ENCODE measurements at places on chromosomes 13 and 19.

GRCh38 chr19:41646589-41647204, 19.8 kb upstream of the CEACAM4 start:
- no peak for DNase-seq

DNA sequence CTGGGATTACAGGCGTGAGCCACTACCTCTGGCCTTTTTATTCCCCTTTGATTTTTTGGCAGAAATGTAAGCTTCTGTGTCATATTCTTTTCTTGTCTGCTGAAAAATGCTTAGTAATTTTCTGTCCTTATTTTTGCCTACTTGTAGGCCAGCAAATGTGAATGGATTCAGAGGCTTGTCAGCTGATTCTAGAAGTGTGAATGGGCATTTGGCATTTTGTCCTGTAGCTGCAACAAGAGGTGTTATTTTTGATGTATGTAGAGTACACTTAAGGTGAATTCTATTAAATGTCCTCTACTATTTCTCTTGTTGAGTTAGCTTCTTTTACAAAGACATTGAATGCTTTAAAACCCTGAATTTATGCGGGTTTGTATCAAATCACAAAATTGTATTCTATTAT, 50.0 kb downstream of the FRY start:
- DNase-seq = no peak

GRCh38 chr19:1089126-1089771, 5.9 kb downstream of the POLR2E start:
- DNase-seq = no peak

DNA sequence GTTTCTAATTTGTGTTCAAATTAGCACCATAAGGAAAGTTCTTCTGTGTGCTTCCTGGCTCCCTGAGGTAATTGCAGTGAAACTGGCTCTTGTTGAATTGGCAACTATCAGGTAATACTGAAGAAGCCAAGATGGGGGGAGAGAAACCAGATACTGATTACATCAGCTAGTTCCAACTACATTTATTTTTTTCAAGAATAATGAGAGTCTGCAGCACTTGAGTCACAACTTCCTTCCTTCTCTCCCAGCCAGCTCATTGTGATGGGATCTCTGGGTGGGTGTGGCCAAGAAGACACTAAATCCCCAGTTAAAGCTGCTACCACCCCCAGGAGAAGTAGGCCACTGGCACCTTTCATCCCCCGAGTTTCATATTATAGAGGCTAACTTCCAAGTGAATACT, 100.7 kb upstream of the RXFP2 start:
- DNase-seq = peak; percentile 10

DNA sequence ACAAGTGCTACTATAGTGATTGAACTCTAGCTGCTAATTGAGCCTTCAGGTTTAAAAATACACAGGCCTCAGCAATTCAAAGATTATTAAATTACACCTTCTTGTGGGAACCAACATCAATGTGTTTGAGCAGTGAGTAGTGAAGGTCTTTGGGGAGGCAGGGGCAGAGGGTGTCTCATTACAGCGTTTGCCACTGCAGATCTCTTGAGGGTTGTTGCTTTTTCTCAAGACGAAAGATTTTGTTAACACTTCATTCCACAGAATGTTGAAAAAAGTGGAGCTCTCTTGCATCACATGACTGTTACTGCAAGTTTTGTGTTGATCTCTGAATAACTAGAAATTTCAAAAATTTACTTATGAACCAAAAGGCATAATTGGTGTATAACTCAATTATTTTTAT, 253.6 kb downstream of the ATP8A2 start:
- DNase-seq = no peak

GRCh38 chr13:98652721-98653462, 76.0 kb upstream of the STK24 start:
- DNase-seq = no peak

GRCh38 chr19:35060160-35060855, 18.8 kb downstream of the HPN start:
- no peak for DNase-seq

GRCh38 chr13:75258159-75258782, 223.7 kb downstream of the TBC1D4 start:
- peak; percentile 17 for DNase-seq

DNA sequence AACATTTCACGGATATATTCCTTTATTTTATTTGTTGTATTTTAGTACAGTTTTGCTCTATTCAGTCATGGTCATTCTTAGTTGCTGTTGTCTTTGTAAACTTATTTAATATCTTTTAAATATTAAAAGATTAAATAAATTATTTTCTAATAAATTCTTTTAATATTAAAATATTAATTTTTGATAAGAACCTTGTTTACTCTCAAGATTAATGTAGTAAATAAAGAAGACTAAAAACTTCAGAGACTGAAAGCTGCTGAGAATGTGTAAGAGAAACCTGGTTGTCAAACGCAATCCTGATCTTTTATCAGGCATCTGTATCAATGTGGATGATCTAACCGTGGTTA, 34.4 kb upstream of the SACS start:
- no peak for DNase-seq
